ENCODE measurements at places on chromosomes 11 and 22. TPM values are rescaled to one million over a fixed set of nuclear protein-coding genes. Genes with fewer than 3 reads are reported as not detected.

PARVA gene
- 9.0 TPM for total RNA-seq

MS4A7 gene
- not detected for total RNA-seq

ENTHD1 gene
- not detected for total RNA-seq

PRRG4 gene
- 9.8 TPM for total RNA-seq

DNAJB13 gene
- total RNA-seq, result 0.24 TPM

OR51I1 gene
- 0.24 TPM for total RNA-seq

ATM gene
- 37.1 TPM for total RNA-seq

MUC2 gene
- not detected for total RNA-seq

SLCO2B1 gene
- 6.7 TPM for total RNA-seq
